ENCODE measurements at places on chromosomes 5 and 9.

DNA sequence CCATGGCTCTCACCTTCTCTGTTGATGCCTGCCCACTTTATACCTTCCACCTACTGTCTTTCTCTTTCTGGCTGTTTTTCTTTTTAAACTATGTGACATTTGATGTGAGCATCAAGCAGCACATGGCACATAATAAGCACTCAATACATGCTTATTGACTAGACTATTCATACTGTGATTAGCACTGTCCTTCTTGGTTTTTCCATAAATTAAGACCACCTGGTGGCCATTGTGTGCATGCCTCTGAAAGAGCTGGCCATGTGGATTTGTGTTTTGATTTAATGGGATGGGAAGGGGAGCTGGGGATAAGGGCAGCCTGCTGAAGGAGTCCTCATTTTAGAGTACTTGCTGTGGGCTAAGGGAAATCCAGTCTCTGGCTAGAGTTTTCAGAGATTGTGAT is 79.4 kb downstream of the ARHGEF28 start:
- DNase-seq = no peak

DNA sequence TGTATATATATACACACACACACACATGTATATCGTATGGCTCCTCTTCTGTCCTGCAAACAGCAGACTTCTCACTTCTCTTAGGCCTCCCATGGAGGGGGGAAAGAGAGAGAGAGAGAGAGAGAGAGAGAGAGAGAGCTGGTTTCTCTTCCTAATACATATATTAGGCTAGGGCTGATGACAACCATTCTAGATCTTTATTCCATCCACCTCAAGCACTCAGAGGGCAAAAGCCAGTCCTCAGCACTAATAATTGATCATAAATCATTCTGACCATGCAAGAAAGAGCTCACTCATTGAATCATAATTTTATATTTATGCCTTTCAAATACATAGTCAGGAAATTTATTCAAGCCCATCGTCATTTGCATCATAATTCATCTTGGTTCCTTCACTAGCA is 47.0 kb downstream of the CFAP90 start:
- DNase-seq = no peak

GRCh38 chr9:20728493-20729220 is 44.6 kb downstream of the FOCAD start:
- no peak for DNase-seq

DNA sequence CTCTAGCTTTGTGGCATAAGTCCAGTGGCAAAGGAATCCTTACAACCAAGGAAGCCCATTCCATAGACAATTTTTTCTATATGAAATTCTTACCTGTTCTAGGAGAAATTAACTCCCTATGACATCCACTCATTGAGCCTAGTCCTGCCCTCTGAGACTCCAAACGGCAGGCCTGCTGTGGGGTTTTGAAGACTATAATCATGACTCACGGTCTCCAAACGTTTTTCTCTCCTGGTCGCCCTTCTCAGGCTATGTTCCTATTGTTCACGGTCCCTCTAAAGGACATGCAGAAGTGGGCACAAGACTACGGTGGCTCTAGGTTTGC is 611 bp downstream of the EXOSC3 start:
- DNase-seq = no peak

DNA sequence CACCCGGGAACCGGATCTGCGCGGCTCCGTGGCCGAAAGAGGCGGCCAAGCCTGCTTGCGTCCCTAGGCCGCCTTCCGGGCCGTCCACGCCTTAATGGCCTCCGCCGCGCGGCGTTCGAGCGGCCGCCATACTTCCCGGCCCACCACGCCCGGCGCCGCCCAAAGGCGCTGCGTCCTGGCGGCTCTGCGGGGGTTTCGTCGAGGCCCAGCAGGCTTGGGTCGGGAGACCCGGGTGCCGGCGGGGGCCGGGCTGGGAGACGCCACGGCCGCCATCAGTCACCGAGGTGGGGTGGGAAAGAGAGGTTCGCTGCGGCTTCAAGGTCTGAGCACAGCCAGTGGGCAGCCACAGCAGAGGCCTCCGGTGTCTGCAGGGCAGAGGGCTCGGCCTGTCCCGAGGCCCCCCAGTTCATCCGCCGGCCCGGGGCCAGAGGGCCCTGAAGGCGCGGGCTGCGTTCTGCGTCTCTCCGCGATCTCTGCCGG is 545.8 kb upstream of the CDH10 start:
- DNase-seq = no peak
